RPMI7951 (cell line): ENCODE measurements at places on chromosomes 12 and 14. TPM values are rescaled to one million over a fixed set of nuclear protein-coding genes. Genes with fewer than 3 reads are reported as not detected.
A peak's percentile ranks its signal among the peaks of the same experiment; 100 is the strongest.

Gene LRRC10
- total RNA-seq: not detected in 2 replicates

Gene TMTC2
- total RNA-seq: 1.2 and 1.3 TPM in 2 replicates

- DNase-seq: no peak
Observed at GRCh38 chr14:53103636-53104340, 49.3 kb downstream of the DDHD1 start.

GRCh38 chr12:49377386-49377785 is 10.1 kb downstream of the SPATS2 start:
- DNase-seq: no peak

DNA sequence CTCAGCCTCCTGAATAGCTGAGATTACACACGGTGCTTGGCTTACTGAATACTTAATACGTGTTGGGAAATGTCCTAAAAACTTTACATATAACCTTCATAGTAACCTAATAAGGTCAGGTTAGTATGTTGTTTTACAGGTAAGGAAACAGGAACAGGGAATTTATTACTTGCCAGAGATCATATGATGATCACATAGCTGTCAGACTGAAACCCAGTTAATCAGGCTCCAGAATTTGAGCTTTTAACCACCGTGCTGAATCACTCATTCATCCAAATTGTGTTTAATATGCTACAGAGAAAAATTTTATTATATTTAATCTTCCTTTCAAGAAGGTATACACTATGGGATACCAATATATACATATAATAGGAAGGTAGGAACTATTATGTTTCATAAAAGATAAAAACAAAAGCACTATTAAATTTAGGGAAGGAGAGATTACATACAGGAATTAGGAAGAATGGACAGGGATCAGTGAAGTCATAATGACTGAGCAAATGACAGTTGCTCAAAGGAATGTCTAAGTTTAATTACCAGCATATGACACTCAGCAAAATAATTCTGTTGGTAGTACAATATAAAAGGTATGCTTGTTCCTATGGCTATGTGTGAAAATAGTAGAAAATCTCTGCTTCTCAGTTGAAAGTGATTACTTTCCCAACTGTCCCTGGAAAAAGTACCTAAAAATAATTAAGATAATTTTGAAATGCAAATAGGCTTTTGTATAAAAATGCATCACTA is 59.3 kb downstream of the HEATR5A start:
- peak; percentile 42 for DNase-seq

GRCh38 chr14:72771561-72771960 is 122.3 kb downstream of the DPF3 start:
- DNase-seq: no peak

Gene FOXN4
- not detected in 2 replicates for total RNA-seq

Gene EPYC
- not detected in 2 replicates for total RNA-seq

- DNase-seq: no peak
Observed at GRCh38 chr12:77294016-77294415, 228.6 kb upstream of the E2F7 start.

GRCh38 chr12:108332791-108333382 is 6.2 kb downstream of the CMKLR1 start:
- DNase-seq: peak; percentile 85

Gene BDKRB2
- total RNA-seq: 13.1 and 15.9 TPM in 2 replicates

- no peak for DNase-seq
Observed at GRCh38 chr12:121981456-121981855, 40.2 kb upstream of the BCL7A start.

DNA sequence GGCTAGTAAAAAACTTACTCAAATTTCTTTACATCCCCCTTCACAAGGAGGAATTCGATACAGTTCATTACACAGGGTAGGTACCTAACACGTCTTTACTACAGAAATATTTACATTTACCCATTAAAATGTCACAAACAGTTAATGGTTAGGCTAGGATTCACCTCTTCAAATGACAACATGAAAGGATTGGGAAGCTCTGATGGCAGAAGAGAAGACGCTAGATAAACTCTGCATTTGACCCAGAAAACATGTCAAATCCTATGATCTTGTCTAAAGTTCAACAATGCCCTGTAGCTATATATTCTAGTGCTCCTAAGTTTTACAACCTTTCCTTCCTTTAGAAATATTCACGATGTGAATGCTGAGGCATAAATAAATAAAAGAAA is 64.8 kb downstream of the DENND5B start:
- no peak for DNase-seq

DNA sequence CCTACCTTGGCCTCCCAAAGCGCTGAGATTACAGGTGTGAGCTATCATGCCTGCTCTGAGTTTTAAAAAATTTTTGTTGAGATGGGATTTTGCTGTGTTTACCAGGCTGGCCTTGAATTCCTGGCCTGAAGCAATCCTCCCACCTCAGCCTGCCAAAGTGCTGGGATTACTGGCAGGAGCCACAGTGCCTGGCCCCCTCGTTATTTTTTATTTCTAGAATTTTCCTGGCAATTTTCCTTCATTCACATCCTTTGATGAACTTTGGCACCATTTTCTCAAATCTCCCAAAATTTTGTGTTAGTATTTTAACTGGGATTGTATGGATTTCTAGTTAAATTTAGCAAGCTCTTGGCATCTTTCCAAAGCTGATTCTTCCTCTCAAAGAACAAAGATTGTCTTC is 24.6 kb upstream of the SCARB1 start:
- DNase-seq: no peak

Gene RSRC2
- 43.1 and 49.3 TPM in 2 replicates for total RNA-seq

Gene ASPG
- not detected in 2 replicates for total RNA-seq

Gene HPD
- total RNA-seq: not detected in 2 replicates

DNA sequence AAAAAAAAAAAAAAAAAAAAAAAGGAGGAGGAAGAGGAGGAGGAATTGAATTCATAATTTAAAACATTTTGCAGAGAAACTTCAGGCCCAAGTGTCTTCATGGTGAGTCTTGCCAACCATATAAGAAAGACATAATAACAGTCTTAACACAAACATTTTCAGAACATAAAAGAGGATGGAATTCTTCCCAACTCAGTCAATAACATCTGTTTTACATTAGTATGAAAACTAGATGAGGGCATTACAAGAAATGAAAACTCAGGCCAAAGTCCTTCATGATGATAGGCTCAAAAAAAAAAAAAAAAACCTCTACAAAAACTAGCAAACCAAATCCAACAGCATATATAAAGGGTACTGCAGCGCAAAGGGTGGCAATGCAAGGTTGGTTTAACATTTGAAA is 151.6 kb downstream of the FOXA1 start:
- peak; percentile 1 for DNase-seq

- DNase-seq: no peak
Observed at GRCh38 chr12:65362234-65363031, 84.0 kb downstream of the MSRB3 start.

Gene IGF1
- total RNA-seq: not detected in 2 replicates

- DNase-seq: no peak
Observed at GRCh38 chr12:56223571-56224101, 506 bp upstream of the NABP2 start.

Gene CPSF2
- total RNA-seq: 40.6 and 56.0 TPM in 2 replicates

Gene NOVA1
- not detected in 2 replicates for total RNA-seq

- DNase-seq: no peak
Observed at GRCh38 chr12:125093681-125094330, 28.6 kb downstream of the AACS start.

Gene SRRM4
- total RNA-seq: not detected in 2 replicates

- DNase-seq: peak; percentile 16
Observed at GRCh38 chr14:104393898-104394381, 185.6 kb upstream of the C14orf180 start.

GRCh38 chr14:65228436-65228835 is 126.1 kb upstream of the MAX start:
- peak; percentile 47 for DNase-seq

DNA sequence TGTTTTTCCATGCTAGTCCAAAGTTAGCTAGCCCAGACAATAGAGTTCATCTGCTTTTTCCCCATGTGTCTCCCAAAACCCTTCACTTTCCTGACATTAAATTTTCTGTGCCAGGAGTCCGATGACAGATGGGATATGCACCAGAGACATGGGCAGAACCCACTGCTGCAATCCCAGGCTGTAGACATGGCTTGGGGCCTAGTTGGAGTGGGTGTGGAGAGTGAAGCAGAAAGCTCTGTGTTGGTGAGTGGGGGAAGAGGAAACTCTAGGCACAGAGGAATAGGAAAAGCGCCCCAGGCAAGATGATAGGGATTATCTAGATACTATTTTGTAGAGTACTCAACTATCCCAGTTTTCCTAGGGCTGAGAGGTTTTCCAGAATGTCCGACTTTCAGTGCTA is 4.8 kb upstream of the KRT74 start:
- DNase-seq: no peak

DNA sequence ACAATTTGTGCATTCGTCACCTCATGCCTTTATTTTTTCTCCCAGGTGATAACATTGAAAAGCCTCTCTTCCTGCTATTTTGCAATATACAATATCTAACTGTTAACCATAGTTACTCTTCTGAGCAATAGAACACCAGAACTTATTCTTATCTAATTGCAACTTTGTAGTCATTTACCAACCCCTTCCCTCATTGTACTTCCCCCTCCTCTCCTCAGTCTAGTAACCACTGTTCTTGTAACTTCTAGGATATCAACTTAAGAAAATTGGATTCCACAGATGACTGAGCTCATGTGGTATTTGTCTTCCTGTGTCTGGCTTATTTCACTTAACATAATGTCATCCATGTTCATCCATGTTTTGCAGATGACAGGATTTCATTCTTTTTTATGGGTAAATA is 7.6 kb downstream of the MUCL1 start:
- DNase-seq: no peak

- peak; percentile 34 for DNase-seq
Observed at GRCh38 chr12:46908936-46909635, 83.3 kb upstream of the SLC38A4 start.

Gene RASAL1
- not detected in 2 replicates for total RNA-seq

Gene MMP14
- 613 and 718 TPM in 2 replicates for total RNA-seq

Gene TAS2R19
- total RNA-seq: 0.24 TPM in 1 of 2 replicates, not detected in the other

DNA sequence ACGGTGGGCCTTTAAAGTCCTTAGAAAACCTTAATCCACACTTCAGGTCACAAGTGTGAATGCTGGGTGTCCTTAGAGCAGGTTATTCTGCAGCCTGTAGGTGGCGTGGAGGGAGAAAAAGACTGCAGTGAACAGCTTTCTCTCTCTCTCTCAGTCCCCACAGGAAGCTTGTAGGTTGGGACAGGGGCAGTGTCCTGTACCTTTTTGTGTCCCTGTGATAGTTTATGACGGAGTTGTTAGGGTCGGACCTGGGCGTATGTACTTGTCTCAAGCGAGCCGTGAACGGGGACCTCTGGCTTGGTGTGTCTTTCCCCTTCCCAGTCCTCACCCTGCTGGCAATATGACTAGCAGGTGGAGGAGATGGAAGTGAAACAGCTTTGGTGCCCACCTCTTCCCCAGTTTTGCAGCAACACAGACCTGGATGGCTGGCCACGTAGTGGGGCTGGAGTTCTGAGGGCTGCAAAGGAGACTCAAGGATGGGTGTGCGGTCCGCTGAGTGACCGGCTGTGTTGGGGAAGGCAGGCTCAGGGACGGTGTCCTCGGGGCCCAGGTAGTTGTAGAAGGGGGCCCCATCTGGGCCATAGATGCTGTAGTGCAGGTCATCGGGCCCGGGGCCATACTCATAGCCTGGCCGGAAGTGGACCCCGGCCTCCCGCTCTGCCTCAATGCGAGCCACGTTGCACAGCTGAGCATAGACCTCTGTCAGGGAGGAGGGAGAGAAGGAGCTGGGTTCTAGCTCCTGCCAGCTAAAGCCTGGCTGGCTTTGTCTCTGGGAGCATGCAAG is 8.9 kb downstream of the ISCA2 start:
- peak; percentile 33 for DNase-seq

Gene MSRB3
- 25.7 and 27.7 TPM in 2 replicates for total RNA-seq

DNA sequence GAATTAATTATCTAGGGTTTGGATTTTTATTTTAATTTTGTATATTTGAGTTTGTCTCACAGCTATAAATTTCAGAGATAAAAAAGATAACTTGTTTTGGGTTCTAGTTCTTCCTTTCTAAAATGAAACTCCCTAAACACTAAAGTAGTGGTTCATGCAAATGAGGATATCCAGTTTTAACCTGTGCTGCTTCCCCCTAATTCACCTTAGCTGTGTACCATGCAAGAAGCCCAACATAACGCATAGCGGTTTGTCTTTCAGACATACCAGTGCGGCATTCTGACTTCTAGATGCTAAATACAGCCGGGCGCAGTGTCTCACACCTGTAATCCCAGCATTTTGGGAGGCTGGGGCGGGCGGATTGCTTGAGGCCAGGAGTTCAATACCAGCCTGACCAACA is 288.6 kb upstream of the NPAS3 start:
- DNase-seq: no peak
